Osteocyte (in vitro differentiated cells): ENCODE measurements at places on chromosomes 2 and 18. TPM values are rescaled to one million over a fixed set of nuclear protein-coding genes. Genes with fewer than 3 reads are reported as not detected.

GRCh38 chr2:237198164-237198855 is 112.6 kb downstream of the COPS8 start:
- peaks cover 89% of the 10 kb centered on the region for H3K4me1 ChIP-seq
- H3K27me3 ChIP-seq, result no peaks in the 10 kb centered on the region
- no peaks in the 10 kb centered on the region for H3K36me3 ChIP-seq
- no peak for DNase-seq

- H3K27ac ChIP-seq, result no peak overlapping the region
- H3K4me1 ChIP-seq, result no peaks in the 10 kb centered on the region
- H3K36me3 ChIP-seq, result no peaks in the 10 kb centered on the region
- no peak for DNase-seq
These were observed 94.6 kb downstream of the MC4R start for GRCh38 chr18:60277855-60278480.

DNA sequence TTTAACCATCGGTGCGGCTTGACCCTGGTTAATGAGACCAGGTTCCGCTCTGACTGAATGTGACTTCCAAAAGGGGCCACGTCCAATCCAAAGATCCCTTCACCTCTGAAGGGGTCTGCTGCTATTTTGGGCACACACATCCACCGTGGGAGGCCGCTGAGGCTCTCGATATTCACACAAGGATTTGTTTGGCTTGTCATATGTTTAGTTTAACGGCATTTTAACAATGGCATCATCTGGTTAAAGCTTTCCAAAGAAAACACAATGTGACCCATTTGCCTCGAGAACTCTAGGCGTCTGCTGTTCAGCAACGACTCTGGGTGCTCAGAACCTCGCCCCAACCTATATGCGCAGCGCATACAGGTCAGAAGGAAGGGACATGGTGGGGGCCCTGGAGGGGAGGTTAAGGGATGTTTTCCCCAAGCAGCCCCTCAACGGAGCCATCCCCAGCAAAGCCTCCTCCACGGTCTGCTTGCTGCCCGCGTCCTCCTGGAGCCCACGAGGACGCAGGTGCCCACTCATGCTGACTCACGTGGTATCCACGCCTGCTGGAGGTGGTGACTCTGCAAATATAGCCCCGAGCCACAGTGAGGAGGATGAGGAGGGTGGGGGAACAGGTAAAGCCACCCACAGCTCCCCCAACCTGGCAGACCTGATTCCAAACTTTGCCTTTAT is 260.3 kb downstream of the HDAC4 start:
- H3K4me1 ChIP-seq, result no peaks in the 10 kb centered on the region
- H3K4me3 ChIP-seq, result no peak overlapping the region
- no peak overlapping the region for H3K27ac ChIP-seq
- H3K36me3 ChIP-seq, result peaks cover 11% of the 10 kb centered on the region
- DNase-seq, result no peak
- no peaks in the 10 kb centered on the region for H3K27me3 ChIP-seq

DNA sequence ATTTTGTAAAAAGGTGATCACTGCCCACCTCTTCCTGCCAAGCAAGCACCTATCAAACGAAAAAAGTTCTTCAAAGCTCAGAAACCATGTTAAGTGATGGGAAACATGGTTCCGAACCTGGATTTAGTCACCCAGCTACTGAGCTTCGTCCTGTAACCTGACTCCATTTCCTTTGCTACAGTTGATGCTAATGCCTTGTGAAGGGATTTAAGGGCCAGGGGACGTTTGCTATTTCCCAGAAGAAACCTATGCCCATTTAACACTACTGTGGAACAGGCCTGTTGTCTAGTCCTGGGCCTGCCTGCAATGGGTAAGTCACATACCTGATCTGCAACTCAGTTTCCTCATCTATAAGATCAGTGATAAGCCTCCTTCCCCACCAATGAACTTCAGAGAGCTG is 14.8 kb downstream of the SERPINE2 start:
- no peak for DNase-seq
- peaks cover 3% of the 10 kb centered on the region for H3K4me1 ChIP-seq
- H3K27me3 ChIP-seq, result no peaks in the 10 kb centered on the region
- H3K27ac ChIP-seq, result no peak overlapping the region
- no peak overlapping the region for H3K4me3 ChIP-seq

GRCh38 chr2:148971547-148971946 is 67.0 kb upstream of the LYPD6B start:
- peaks cover 1% of the 10 kb centered on the region for H3K36me3 ChIP-seq
- no peak for DNase-seq
- H3K27ac ChIP-seq, result no peak overlapping the region
- no peaks in the 10 kb centered on the region for H3K27me3 ChIP-seq
- no peaks in the 10 kb centered on the region for H3K4me1 ChIP-seq

DNA sequence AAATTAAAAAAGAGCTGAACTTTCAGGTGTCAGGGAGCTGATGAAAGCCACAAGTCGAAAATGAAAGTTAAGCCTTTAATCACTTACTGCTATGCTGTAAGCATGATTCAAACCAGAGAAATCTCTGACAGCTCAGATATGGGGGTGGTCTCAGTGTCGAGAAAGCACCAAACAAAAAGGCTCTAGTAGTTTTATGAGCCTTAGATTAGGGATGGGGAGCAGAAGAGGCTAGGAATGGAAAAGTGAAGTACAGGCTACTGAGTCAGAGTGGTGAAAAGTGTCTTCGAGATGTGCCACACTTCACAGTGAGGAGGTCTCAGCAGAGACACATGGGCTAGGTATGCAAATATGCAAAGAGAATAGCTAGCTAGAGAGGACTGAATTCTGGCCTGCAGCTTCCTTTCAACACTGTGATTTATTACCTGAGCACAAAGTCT is 482.2 kb downstream of the SPAG16 start:
- H3K36me3 ChIP-seq, result no peaks in the 10 kb centered on the region
- H3K27ac ChIP-seq, result no peak overlapping the region
- H3K4me1 ChIP-seq, result no peaks in the 10 kb centered on the region

- H3K27ac ChIP-seq, result no peak overlapping the region
- no peaks in the 10 kb centered on the region for H3K4me1 ChIP-seq
- H3K36me3 ChIP-seq, result no peaks in the 10 kb centered on the region
- H3K4me3 ChIP-seq, result no peak overlapping the region
These were observed 154.3 kb upstream of the KCNH7 start for GRCh38 chr2:162992828-162993227.

PMAIP1 gene
- total RNA-seq, result 23.0 and 24.4 TPM in 2 replicates

DSEL gene
- total RNA-seq, result 105 and 108 TPM in 2 replicates

SS18 gene
- 88.2 and 98.7 TPM in 2 replicates for total RNA-seq
